ENCODE measurements at places on chromosomes 1 and 21.

GRCh38 chr1:28249866-28250295 is 9.4 kb upstream of the SESN2 start:
- no peak for DNase-seq

DNA sequence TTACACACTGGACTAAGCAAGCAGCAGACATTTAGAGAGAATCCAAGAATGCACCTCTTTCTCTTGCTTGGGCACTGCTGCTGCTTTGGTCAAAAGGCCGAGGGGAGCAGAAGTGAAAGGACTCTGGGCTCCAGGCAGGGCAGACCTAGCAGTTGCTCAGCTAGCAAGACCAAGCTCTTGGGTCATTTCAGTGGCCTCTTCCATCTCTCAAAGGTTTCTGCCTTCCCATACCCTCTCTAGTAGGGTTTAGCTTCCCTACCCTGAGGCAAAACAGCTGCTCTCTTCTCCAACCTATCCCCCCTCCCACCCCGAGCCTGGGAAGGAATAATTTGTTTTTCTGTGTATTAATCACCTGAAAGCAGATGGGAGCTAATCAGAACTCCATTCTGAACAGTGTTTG is 25.8 kb downstream of the TFAP2E start:
- no peak for DNase-seq

DNA sequence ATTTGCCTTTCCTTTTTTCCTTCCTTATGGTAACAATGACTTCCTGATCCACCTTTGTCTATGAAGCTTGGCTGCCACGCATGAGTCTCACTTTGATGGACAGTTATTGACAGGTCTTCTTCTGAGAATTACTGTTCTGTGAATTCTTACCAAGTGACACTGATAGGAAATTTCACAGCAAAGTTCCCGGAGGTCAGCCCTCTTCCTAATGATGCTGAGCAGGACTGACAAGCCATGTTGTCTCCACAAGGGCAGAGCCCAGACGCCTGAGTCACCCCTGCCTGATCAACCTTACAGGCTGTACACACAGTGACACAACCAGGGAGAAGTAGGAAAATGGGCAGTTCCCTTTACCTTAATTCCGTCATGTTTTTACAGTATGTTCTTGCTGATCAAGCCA is 44.2 kb downstream of the ZC3H11B start:
- DNase-seq = no peak

DNA sequence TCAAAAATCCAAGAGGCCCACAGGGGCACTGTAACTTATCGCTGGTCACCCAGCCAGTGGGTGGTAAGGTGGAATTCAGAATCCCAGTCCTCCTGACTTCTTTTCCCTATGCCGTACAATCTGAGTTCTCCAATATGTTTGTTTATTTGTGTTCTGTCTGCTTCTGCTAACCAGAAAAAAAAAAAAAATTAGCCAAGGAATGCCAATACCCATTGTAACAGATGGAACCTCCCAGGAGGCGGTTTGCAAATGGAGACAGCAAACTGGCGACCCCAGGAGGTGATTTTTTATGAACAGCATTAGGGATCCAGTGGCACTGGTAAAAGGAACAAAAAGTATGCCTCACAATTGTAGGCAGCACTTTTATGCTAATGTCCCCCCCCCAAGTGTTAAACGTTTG is 189.0 kb upstream of the FGGY start:
- DNase-seq = no peak

DNA sequence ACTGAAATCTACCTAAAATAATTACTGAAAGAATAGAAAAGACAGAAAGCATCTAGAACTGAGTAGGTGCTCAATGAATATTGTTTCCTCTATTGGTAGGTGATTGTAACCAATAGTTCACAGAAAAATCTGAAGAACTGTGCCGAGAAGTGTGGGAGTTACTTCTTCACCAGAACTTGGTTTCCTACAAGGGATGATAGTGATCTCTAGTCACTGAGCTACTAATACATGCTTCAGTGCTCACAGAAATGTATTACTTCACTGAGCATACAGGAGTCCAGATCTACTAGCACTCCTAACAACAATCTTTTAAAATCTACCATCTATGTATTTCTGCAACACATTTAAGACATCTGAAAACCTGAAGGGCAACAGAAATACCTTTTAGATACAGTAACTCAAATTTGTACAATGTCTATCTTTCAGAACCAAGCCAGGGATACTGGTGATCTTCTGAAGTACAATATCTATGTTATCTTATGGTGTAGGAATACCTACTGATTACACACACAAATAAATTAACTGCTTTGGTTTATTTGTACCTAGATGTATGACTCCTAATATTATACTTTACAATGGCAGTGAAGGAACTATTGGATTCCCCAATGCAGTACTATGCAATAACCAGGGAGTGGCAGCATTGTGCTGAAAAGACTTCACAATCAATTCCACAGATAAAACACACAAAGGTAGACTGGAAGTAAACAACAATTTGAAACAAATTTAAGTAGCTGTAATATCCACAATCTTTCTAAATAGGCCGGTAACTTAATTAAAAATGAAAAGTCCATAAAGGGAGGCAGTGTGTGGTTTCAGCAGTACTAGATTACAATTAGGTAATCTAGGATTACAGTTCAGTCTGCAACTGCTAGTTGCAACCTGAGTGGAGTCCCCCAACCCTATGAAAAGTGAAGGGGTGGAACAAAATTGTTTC is 243.0 kb downstream of the SLC45A1 start:
- no peak for DNase-seq

GRCh38 chr1:41038110-41038509 is 16.6 kb upstream of the SLFNL1 start:
- DNase-seq = no peak

DNA sequence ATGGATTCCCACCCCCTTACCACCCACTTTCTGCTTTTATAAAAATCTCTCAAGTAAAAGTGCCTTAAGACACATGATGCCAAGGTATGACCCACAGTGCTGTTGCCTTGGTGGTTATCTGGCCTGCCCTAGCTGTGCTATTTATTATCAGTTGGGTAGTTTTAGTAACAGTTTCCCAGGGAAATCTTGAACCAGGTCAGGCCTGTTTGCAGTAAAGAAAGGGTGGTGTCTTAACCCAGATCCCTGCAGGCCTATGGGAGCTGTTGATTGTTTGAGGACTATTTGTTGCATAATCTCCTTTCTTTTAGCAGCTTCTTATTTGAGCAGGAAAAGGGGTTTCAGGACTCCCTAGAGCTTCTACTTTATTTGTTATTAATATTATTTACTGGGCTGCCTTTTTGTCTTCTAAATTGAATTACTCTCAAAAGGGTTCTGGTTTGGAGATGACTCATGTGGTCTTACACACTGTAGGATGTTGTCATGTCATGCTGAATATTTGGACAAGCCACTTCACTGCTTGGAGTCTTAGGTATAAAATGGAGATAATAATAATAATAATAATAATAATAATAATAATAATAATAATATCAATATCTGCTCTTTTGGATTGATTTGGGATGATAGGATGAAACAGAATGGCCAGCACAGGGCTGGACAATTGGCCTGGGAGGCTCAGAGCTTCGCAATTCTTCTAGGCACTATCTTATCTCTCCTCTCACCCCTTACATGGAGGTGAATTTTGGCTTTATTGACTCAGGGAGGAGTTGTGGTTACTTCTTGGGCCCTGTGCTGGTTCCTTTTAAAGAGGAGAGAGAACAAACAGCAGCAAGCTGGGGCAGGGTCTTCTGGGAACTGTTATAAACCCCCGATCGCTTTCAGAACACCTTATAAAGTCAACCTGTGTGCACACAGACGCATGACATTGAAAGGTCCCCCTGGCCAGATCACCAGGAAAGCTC is 252.1 kb downstream of the PRDM2 start:
- no peak for DNase-seq

- DNase-seq = no peak
Measured at GRCh38 chr1:6953907-6954364, 168.7 kb downstream of the CAMTA1 start.

- DNase-seq = no peak
Measured at GRCh38 chr1:102071451-102071850, 74.7 kb upstream of the OLFM3 start.

DNA sequence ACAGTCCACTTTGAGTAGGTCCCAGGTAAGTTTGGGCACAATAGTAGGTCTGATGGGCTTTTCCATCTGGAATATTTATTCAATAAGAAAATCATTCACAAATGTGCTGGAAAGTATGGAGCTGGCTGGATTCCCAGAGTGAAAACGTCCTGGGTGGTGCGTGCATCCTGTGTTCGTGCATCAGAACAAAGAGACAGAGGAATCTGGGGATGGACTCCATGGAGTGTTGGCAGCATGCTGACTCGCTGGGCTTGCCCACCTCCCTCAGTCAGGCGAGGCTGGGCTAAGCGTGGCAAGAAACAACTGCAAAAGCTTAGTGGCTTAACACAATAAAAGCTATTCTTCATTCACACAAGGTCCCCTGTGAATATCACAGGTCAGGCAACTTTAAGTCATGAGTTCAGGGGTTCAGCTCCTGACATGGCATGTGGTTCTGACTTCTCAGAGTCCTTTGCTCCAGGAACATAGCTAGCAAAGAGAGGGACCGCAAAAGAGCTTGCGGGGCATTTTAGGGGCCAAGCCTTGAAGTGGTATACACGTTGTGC is 151.6 kb upstream of the ZNF644 start:
- no peak for DNase-seq

- DNase-seq = no peak
Measured at GRCh38 chr1:58718435-58718834, 18.6 kb upstream of the MYSM1 start.
